ENCODE measurements at places on chromosomes 12 and 14.

DNA sequence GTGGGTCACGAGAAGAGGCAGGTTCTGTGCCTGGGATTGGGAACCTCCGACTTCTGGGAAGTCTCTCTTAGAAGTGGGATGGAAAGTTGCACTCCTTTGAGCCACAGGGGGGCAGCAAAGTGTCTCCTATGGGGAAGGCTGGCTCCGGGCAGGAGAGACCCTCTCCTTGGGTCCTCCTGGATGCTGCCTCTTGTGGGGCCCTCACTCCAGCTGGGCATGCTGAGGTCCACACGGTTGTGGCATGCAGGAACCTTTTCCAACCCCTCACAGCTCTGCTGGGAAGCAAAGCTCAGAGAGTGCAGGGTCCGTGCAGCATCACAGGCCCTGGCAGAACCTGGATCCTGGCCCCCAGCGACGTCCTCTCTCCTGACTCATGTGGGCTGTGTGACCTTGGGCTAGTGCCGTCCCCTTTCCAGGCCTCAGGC is 17.4 kb downstream of the SDSL start:
- DNase-seq: peak; percentile 49

DNA sequence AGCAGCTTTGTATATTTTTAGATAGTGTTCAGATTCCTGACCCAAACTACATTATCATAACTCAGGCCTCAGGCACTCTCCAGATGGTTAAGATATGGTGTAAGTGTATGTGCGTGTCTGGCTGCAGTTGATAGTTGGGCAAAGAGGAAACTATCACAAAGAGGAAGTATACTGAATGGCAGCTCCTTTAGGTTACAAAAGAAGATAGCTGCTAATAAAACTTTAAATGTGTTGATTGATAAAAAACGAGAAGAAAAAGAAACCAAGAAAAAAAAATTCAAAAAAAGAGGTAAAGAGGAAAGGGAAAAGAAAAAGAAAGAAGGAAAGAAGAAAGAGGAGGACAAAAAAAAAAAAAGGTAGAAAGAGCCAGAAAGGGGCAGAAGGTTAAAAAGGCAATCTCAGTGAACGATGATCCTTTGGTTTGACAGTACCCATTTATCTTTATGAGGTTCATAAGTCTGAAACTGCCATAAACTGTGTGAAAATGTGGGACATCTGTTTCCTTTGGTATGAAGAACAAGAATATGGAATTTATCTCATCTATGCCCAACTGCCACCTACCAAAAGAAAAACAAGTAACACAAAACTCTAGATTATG is 42.2 kb downstream of the TAOK3 start:
- no peak for DNase-seq

GRCh38 chr12:104243551-104243950 is 28.0 kb downstream of the TXNRD1 start:
- DNase-seq: no peak

GRCh38 chr12:95085612-95086011 is 12.2 kb upstream of the NR2C1 start:
- no peak for DNase-seq

DNA sequence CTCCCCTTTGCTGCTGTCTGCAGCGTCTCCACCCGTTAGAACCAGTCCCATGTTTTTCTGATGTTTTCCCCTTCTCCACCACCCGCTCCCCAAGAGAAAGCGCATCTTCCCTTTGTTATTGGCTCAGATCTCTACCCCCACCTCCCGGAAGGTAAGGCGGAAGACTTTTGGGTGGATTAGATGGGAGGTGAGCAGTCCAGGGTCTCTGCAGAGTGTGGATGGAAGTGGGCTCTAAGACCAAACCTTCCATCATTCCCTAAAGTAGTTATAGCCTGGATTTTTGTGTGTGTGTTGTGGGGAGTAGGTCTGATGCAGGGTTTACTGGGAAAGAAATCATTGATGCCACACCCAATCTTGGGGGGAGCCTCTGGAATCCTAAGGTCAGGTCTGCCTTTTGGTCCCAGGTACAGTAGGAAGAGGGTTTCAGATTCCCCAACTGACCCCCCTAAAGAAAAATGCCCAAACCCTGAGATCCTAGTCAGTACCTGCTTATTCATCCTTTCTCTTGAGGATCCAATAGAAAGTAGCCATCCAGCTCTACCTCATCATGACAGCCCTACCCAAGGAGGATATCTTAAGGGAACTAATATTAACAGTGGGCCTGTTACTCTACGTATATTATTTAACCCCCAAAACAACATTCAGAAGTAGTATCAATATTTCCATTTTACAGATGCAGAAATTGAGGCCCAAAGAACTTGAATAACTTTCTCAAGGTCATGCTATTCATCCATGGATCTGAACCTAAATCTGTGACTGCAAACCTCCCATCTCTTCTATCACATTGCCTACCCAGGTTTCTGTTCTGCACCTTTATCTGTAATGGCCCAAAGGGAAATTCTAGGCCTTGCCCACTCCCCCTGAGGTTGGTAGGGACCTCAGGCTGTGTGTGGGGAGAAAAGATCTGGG is 1.1 kb downstream of the KIF5A start:
- DNase-seq: no peak

- no peak for DNase-seq
Observed at GRCh38 chr14:24725311-24725710, 91.3 kb upstream of the GZMB start.

- no peak for DNase-seq
Observed at GRCh38 chr14:67533754-67534085, 630 bp downstream of the PLEKHH1 start.

DNA sequence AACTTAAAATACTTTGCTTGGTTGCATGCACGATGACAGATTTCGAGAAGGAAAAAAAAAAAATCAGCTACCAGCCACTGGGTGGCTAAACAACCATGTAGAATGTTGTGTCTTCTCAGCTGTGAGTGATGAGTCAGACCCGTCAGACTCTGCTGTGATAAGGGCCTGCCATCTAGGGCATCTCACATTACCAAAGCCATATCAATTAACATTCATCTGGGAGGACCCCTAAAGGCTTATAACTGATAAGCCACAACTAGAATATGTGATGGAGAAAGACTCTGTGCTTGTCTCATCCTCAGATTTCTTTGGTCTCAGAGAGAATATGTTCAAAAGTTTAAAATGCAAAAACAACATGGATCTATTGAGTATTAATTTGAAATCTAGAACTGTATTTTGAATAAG is 111.5 kb downstream of the PAX9 start:
- peak; percentile 41 for DNase-seq

DNA sequence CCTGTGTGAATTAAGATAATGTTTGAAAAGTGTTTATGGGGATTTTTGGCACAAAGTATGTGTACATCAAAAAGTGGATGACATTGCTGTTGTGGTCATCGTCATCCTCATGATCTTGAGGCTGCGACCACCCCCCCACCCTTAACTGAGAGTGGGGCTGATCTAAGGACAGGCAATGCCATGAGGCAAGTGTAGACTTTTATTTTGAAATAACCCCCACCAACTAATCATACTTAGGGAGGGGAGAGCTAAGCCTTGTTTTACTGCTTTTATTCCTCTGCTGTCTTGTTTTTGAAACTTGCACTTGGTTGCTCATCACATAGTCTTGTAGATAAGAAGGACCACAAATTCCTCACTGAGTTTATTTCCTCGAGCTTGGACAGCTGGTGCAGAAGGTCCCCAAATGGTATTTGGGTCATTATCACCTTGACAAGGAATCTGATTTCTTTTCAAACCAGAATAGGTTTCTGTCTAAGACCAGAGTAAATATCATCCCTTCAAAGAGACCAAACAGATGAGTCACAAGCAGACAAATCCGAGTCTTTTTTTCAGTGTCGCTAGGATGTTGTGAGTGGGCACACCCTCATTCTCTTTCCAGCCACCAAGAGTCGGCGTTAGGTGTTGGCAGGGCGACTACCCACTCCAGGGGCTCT is 23.9 kb upstream of the SMOC1 start:
- no peak for DNase-seq

DNA sequence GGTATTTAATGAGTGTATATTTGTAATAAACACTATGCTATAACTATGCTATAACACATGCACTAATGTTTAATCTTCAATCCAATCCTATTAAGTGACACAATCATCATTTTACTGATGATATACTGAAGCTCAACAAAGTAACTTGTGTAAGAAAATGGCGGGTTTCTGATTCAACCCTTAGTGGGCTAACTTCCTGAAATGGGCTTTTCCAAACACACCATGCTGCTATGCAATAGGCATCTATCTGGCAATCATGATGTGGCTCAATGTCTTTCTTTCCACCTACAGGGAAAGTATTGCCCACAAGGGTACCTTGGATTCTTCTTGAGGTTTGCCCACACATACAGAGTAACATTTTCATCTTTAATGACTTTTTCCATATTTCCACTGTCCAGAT is 48.3 kb downstream of the DNAI7 start:
- DNase-seq: no peak

- no peak for DNase-seq
Observed at GRCh38 chr14:100306998-100307765, 938 bp upstream of the SLC25A29 start.

- no peak for DNase-seq
Observed at GRCh38 chr12:2374092-2374906, 321.5 kb downstream of the CACNA1C start.

GRCh38 chr12:117821480-117822175 is 147.2 kb downstream of the KSR2 start:
- no peak for DNase-seq

GRCh38 chr12:33357181-33357580 is 82.4 kb downstream of the SYT10 start:
- DNase-seq: no peak

DNA sequence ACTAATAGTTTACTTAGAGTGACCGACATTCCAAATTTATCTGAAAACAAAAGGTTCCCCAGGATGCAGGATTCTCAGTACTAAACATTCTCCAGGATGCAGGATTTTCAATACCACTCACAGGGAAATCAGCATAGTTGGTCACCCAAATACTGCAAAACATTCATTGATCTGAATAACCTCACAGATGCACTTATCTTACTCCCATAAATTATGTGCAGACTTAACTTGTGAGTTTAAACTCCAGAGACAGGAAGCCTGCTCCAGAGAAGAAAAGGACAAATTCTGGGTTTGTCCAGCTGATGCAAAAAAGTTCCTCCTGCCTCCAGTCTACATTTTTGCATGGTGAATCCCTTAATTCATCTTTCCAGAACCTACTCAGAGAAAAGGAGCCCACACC is 514.2 kb upstream of the TMEM132C start:
- DNase-seq: no peak

DNA sequence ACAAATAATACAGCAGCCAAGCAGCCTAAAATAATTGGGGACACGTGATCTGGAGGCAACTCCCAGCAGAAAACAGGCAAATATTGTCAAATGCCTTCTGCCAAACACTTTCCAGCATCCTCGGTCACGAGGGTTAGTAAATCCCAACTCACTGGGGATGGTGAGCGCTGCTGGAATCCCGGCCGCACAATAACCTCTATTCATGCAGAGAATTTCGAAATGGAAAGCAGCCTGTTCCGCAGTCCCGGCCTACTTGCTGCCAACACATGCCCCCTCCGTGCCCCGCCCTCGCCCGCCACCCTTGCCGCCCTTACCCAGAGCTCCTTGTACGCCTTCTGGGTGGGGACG is 62.2 kb downstream of the RFX4 start:
- DNase-seq: peak; percentile 36

GRCh38 chr14:100610511-100611217 is 23.4 kb upstream of the BEGAIN start:
- no peak for DNase-seq

GRCh38 chr14:92760524-92760805 is 12.0 kb upstream of the LGMN start:
- DNase-seq: no peak

DNA sequence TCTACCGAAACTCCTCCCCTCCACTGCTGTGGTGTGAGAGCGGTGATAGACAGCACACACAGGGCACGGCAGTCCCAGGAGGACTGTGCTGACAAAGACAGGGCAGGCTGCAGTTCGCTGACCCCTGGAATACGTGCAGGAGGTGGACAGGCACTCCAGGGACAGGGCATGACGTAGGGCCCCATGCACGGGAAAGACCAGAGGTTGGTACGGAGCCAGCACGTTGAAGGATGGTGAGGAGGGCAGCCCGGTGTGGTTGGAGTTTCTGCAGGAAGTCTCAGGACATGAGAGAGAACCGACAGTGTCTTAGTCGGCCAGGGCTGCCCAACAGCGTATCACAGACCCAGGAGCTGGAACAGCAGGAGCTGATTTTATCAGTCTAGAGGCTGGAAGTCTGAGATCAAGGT is 254.2 kb upstream of the FKBP4 start:
- no peak for DNase-seq

DNA sequence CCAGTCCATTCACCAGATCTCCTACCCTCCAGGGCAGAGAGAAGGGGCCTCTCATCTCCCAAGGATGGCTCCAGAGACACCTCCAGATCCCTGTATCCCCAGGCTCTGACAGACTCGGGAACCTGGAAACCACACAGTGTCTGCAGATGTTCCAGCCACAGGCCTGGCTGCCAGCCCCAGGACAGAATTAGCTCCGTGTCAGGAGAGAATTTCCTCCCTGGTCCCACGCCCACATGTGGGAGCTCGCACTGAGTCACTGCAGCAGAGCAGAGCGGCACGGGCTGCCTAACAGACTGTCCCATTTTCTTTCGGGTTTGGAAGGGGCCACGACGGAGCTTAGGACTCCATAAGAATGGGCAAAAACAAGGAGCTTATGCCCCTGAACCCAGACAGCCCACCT is 33.6 kb downstream of the CMKLR1 start:
- no peak for DNase-seq

DNA sequence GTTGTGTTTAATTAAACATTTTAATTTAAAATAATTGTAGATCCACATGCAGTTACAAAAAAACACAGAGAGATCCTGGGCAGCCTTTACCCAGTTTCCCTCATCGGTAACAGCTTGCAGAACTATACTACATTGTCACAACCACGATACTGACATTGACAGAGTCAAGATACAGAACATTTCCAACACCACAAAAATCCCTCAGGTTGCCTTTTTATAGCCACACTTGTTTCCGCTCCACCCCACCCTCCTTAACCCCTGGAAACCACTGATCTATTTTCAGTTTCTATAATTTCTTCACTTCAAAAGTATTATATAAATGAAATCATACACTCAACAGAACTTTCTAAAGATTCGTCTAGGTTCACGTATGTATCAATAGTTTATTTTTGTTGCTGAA is 458.8 kb upstream of the SOX5 start:
- DNase-seq: no peak

- no peak for DNase-seq
Observed at GRCh38 chr14:86532219-86532618, 1002.3 kb downstream of the FLRT2 start.

Measured in NCI-H1436 (cell line).